ENCODE measurements at places on chromosomes 12 and 14.

DNA sequence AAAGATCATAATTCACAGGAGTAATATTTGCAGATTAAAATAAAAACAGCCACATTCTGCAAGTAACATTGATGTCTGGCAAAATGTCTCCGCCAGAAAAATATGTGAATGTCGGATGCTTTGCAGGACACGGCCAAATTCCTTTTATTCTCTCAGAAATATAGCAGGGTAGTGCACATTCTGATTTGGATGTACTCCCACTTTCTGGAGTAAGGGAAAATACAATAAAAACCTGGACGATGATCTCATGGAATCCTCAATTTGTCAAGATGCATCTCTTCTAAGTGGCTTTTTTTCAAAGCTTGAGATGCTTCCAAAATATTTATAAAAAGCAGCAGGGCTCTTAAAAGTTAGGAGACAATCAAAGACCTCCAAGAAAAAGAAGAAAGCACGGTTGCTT, 133.3 kb downstream of the TBX5 start:
- DNase-seq, result no peak

GRCh38 chr14:64388533-64389285, 556 bp downstream of the MTHFD1 start:
- no peak for DNase-seq

DNA sequence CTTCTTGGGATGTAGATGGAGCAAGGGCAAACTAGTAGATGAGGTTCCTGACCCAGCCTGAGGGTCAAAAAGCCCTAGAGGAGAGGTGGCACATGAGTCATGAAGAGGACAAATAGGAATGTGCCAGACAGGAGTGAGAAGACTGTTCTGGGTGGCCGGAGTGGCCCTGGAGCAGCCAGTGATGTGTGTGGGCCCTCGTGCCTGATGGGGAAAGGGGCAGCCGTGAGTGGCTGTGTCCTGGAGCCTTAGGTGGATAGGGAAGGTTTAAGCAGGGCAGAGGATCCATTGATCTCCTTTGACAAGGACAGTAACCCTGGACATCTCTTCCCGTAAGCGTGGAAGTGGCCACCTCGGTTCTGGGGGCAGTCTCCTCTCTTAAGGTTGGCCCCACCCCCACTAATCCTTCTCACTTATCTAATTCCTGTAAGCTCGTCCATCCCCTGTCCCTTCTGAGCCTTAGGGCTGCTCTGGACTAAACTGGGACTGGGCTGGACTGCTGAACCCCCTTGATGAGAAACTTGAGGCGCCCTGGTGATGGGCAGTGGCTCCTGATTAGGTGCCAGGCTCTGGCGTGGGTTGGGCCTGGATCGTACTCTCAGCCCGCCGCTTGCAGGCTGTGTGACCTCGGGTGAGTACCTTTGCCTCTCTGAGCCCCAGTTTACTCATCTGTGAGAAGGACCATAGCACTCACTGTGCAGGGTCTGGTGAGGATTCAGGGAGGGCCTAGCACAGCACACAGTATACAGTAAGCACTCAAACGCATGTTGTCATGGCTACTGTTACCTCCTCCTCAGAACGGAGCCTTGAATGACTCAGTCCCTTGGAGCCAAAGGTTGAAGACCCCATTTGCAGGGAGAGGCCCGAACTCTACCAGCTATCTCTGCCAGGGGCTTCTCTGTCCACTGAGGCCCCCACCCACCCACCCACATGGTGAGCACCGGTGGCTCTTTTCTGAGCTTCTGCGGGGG, 4.0 kb downstream of the FAM222A start:
- DNase-seq, result no peak

GRCh38 chr12:71392521-71393145, 47.0 kb upstream of the LGR5 start:
- DNase-seq, result no peak

DNA sequence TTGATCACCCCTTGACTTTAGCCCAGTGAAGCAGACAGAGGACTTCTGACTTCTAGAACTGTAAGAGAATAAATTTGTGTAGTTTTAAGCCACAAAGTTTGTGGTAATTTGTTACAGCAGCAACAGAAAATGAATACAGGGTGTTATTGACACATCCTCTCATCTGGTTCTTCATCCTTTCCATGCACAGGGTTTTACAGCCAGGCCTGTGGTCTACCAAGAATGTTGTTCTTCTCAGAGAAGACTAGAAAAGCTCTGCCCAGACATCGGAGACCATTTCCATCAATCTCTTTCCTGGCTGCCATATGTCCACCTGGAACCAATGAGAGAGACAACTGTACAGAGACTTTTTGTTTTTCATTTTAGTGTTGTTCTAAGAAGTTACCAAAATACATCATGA, 308.2 kb upstream of the AMIGO2 start:
- DNase-seq, result no peak

GRCh38 chr12:50806176-50806575, 36.5 kb upstream of the TMPRSS12 start:
- no peak for DNase-seq

- DNase-seq, result no peak
Measured at GRCh38 chr14:21268617-21269251, 508 bp downstream of the HNRNPC start.

DNA sequence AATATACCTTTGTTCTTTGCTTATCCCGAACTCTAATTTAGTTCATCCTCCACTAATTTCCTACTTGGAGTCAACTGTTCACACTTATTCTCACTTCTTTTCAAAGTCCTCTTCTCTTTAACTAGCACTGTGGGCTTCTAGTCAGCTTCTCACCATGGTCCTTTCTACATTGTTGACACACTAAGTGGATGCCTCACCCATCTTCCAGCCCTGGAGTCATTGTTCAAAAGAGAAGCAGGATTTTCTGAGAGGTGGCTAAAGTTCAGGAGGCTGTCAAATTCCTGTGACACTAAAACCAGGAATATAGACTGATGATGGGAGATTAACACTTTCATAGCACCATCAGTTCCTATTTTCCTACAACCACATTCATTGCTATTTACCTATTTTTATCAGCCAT, 99.3 kb downstream of the PHLDA1 start:
- no peak for DNase-seq

Measured in stimulated activated CD4-positive, alpha-beta T cell treated with anti-CD3 and anti-CD28 coated beads, Interleukin-1b, Interleukin-23, amount 100 ng/mL, for 1 hour (primary cell).